Tracheal epithelial cell (primary cell): ENCODE measurements at places on chromosomes 13 and 19. TPM values are rescaled to one million over a fixed set of nuclear protein-coding genes. Genes with fewer than 3 reads are reported as not detected.

The CYP2A6 gene
- not detected in 2 replicates for total RNA-seq

The CYP4F8 gene
- total RNA-seq, result not detected in 2 replicates

The ZNF71 gene
- 5.3 and 9.4 TPM in 2 replicates for total RNA-seq

The OR7A5 gene
- total RNA-seq, result not detected in 2 replicates

The MBD3L2 gene
- not detected in 2 replicates for total RNA-seq

The MAB21L1 gene
- under 0.01 and 0.24 TPM in 2 replicates for total RNA-seq

The SIGLECL1 gene
- not detected in 2 replicates for total RNA-seq

The ZNF675 gene
- 4.3 and 6.3 TPM in 2 replicates for total RNA-seq

The JSRP1 gene
- 0.72 TPM in 1 of 2 replicates, not detected in the other for total RNA-seq

The POGLUT2 gene
- 5.1 TPM in 2 replicates for total RNA-seq

The KANK3 gene
- total RNA-seq, result 1.1 and 1.4 TPM in 2 replicates

The PNPLA6 gene
- 63.5 and 87.2 TPM in 2 replicates for total RNA-seq

The ZNF846 gene
- 2.6 and 5.1 TPM in 2 replicates for total RNA-seq

The ZNF132 gene
- 4.0 and 5.5 TPM in 2 replicates for total RNA-seq

The PSG3 gene
- not detected in 2 replicates for total RNA-seq

The MEDAG gene
- not detected in 2 replicates for total RNA-seq

The TLE2 gene
- 1.4 and 2.6 TPM in 2 replicates for total RNA-seq

The C1QTNF9 gene
- total RNA-seq, result not detected in 2 replicates

The RGL3 gene
- total RNA-seq, result 1.4 TPM in 1 of 2 replicates, not detected in the other

The YJEFN3 gene
- total RNA-seq, result 0.64 and 0.72 TPM in 2 replicates

The SIGLEC9 gene
- not detected in 2 replicates for total RNA-seq

The ACER1 gene
- not detected in 2 replicates for total RNA-seq

The TMIGD2 gene
- total RNA-seq, result not detected in 2 replicates

The CEP89 gene
- total RNA-seq, result 4.7 and 7.5 TPM in 2 replicates

The B3GNT8 gene
- 1.7 and 3.6 TPM in 2 replicates for total RNA-seq

The CGB1 gene
- total RNA-seq, result not detected in 2 replicates

The GRAMD1A gene
- total RNA-seq, result 14.5 and 15.4 TPM in 2 replicates

The ZNF649 gene
- total RNA-seq, result 7.0 and 8.1 TPM in 2 replicates

The DCLK1 gene
- 0.64 and 2.2 TPM in 2 replicates for total RNA-seq

The MUC16 gene
- under 0.01 and 0.24 TPM in 2 replicates for total RNA-seq

The COX6B1 gene
- 309 and 377 TPM in 2 replicates for total RNA-seq

The PSG7 gene
- total RNA-seq, result not detected in 2 replicates

The DZIP1 gene
- total RNA-seq, result 1.1 and 5.5 TPM in 2 replicates

The ZNF415 gene
- 5.8 and 6.3 TPM in 2 replicates for total RNA-seq

The ZNF610 gene
- total RNA-seq, result 1.5 and 2.2 TPM in 2 replicates

The TSHZ3 gene
- 1.7 TPM in 2 replicates for total RNA-seq

The SBSN gene
- 2.3 and 16.6 TPM in 2 replicates for total RNA-seq

The OVOL3 gene
- not detected in 2 replicates for total RNA-seq

The PSG1 gene
- total RNA-seq, result under 0.01 TPM in 1 of 2 replicates, not detected in the other

The C19orf33 gene
- 263 and 298 TPM in 2 replicates for total RNA-seq

The LRRC25 gene
- not detected in 2 replicates for total RNA-seq

The PSG6 gene
- not detected in 2 replicates for total RNA-seq

The RASAL3 gene
- not detected in 2 replicates for total RNA-seq

The HPN gene
- total RNA-seq, result 0.72 TPM in 1 of 2 replicates, not detected in the other

The CFAP97D2 gene
- total RNA-seq, result not detected in 2 replicates

The DLL3 gene
- 0.64 and 0.72 TPM in 2 replicates for total RNA-seq
